ENCODE measurements at places on chromosomes 11 and 22.

DNA sequence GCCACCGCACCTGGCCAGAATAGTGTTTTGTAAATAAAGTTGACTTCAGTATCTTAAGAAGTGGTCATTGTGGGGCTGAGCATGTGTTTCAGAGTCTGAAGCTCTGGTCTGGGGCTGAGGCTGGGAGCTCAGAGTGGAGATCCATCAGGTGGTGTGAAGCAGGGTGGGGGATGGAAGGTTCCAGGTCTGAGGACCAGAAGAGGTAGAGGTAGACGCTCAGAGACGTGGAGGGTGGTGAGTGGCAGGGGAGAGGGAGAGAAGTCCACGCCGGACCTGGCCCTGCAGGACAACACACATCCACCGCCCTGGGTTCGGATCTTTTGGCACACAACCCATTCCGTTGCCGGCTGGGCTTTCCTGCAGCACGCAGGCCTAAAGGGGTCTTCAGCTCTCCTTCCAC is 40.7 kb downstream of the ARHGAP8 start:
- no peak overlapping the region for H3K4me3 ChIP-seq
- no peak for DNase-seq
- no peaks in the 10 kb centered on the region for H3K27me3 ChIP-seq
- H3K4me1 ChIP-seq, result no peaks in the 10 kb centered on the region

GRCh38 chr11:20707876-20708275 is 38.5 kb downstream of the NELL1 start:
- H3K27ac ChIP-seq, result no peak overlapping the region
- no peaks in the 10 kb centered on the region for H3K36me3 ChIP-seq
- DNase-seq, result no peak
- H3K4me3 ChIP-seq, result no peak overlapping the region

GRCh38 chr11:36142439-36142838 is 146.8 kb downstream of the COMMD9 start:
- H3K27me3 ChIP-seq, result peaks cover 7% of the 10 kb centered on the region
- no peak for DNase-seq
- H3K36me3 ChIP-seq, result no peaks in the 10 kb centered on the region
- H3K4me3 ChIP-seq, result no peak overlapping the region
- H3K4me1 ChIP-seq, result no peaks in the 10 kb centered on the region

DNA sequence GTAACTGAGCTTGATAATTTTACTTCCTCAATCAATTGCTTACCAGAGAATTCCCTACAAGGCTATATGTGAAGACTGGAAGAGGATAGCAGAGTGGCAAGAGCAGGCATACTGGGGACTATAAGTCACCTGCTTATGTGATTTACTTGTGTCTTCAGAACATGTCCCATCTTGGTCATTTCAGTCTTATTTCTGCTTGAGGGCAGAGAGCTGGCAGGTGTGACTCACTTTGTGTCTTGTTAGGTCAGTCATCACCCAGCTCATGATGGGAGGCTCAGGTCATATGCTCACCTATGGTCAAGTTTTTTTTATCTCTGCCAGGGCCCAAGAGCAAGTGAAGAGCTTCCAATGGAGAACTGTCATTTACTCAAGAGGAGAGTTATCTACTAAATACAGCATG is 6.2 kb downstream of the SRSF8 start:
- no peak for DNase-seq
- no peak overlapping the region for H3K27ac ChIP-seq
- no peak overlapping the region for H3K4me3 ChIP-seq
- peaks cover 16% of the 10 kb centered on the region for H3K4me1 ChIP-seq

DNA sequence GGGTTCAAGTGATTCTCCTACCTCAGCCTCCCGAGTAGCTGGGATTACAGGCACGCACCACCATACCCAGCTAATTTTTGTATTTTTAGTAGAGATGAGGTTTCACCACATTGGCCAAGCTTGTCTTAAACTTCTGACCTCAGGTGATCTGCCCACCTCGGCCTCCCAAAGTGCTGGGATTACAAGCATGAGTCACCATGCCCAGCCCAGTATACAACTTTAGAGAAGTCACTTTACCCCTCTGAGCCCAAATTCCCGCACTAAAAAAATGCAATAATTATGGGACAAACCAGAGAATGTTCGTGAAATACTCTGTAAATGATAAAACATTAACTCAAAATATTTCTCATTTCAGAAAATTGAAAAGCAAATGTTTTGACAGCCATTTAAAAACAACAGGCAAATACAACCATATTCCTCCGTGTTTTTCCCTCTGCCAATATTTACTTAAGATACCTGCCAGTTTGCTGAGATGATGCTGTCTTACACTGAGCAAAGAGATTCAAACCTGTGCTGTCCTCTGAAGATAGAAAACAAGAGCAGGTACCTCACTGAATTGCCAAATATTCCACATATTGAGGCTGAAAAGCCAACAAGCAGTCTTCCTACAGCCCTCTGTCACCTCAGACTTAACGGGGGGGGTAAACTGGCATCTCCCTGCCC is 9.6 kb downstream of the PLEKHA7 start:
- DNase-seq, result no peak
- H3K36me3 ChIP-seq, result no peaks in the 10 kb centered on the region
- H3K27ac ChIP-seq, result no peak overlapping the region
- no peak overlapping the region for H3K4me3 ChIP-seq

- H3K36me3 ChIP-seq, result no peaks in the 10 kb centered on the region
- no peak for DNase-seq
- no peak overlapping the region for H3K4me3 ChIP-seq
- H3K4me1 ChIP-seq, result peaks cover 29% of the 10 kb centered on the region
- no peaks in the 10 kb centered on the region for H3K27me3 ChIP-seq
Measured at GRCh38 chr11:16860617-16861016, 122.2 kb downstream of the C11orf58 start.

- no peaks in the 10 kb centered on the region for H3K4me1 ChIP-seq
- H3K27ac ChIP-seq, result no peak overlapping the region
- H3K4me3 ChIP-seq, result no peak overlapping the region
- H3K27me3 ChIP-seq, result no peaks in the 10 kb centered on the region
Measured at GRCh38 chr11:100908746-100909145, 220.9 kb downstream of the PGR start.

GRCh38 chr22:27576815-27577573 is 224.6 kb downstream of the MN1 start:
- peak; percentile 40 for DNase-seq
- no peak overlapping the region for H3K4me3 ChIP-seq
- peak overlapping the region; percentile 51 for H3K27ac ChIP-seq
- peaks cover 10% of the 10 kb centered on the region for H3K4me1 ChIP-seq

DNA sequence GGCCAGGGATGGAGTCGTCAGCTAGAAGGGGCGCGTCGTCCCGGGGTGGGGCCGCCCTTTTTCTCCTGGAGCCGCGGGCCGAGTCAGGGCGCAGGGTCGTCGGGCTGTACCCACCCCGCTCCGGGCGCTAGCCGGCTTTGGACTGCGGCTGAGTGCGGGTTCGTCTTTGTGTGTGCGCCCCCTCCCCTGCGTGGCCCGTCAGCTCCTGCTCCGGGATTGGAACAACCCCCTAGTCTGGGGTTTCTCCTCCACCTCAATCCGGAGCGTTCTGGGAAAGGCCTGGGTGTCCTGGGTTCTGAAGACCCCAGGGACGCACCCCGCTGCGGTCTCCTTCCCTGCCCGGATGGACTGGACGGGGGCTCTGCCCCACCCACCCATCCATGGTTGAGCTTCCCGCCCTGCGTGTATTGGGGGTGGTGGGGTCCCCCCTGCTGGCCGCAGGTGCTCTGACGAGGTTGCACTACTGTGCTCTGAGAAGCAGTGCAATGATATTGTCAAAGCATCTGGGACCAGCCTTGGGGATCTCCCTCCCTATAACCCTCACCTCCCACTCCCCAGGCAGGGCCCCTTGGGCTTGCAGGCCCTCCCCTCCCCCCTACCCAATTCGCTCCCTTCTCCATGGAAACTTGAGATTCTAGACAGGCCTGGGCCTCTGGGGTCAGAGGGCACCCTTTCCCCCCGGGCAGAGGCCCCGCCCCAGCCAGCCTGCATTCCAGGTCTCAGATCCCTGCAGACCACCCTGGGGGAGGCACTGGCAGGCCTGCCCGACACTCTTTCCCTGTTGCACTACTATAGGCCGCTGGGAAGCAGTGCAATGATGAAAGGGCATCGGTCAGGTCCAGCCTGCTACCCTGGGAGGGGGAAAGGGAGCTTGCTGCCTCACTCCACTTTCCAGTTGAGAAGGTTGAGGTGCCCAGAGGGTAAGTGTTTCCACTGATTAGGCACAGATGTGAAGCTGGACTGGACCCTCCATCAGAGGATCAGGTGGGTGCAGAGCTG is 10.7 kb downstream of the SDF2L1 start:
- peak overlapping the region; percentile 59 for H3K4me3 ChIP-seq
- no peaks in the 10 kb centered on the region for H3K36me3 ChIP-seq
- DNase-seq, result no peak
- no peak overlapping the region for H3K27ac ChIP-seq

DNA sequence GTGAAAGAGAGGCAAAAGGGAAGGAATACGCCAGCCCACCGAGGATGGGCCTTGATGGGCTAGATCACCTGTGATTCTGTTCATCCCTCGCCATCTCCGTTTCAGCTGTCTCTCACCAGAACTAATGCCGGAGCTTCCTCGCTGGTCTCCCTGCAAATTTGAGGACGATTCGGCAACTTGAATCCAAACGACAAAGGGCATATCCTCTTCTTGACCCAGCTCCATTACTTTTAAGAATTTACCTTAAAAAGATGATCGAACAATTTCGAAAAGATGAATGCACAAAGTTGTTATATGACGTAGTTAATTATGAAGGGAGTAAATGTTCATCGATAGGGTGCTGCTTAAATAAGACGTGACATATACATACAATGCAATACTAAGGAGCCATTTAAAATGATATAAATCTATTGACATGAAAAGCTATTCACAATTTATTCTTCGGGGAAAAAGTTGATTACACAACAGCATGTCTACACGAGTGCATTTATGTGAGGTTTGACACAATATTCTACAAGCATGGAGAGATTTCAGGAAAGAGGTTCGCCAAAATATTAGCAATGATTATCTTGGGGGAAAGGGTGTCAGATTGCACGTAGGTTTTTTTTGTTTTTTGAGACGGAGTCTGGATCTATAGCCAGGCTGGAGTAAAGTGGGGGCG is 937 bp upstream of the FAM168A start:
- peak overlapping the region; percentile 73 for H3K4me3 ChIP-seq
- H3K36me3 ChIP-seq, result no peaks in the 10 kb centered on the region

DNA sequence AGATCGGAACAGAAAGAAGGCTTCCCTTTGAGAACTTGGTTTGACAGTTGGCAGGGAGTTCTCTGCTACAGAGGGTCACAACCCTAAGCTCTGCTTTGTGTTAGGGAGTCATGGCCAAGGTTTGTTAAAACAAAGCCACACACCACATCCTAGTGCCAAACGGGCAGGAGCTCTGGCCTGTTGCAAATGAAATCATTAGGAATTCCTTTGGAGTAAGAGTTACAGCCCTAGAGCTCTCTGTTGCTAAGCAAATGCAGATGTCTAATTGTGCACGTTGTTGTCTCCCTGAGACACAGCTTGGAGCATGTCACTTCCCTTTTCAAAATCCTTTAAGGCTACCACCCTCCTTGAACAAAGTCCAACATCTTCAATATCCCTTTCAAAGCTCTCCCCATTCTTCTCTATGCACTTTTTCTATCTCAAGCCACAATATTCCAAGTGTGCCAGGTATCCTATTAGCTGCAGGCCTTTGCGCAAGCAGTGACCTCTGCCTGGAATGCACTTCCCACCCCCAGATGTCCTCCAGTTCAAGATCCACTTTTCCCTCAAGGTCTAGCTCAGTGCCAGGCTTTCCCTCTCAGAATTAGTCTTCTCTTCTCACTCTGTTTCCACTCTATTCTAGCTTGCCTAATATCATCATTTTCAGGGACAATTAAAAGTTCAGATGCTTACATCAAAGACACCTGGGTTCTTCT is 253.7 kb upstream of the POU2AF2 start:
- H3K4me1 ChIP-seq, result no peaks in the 10 kb centered on the region
- H3K27me3 ChIP-seq, result no peaks in the 10 kb centered on the region
- H3K36me3 ChIP-seq, result no peaks in the 10 kb centered on the region
- no peak for DNase-seq
- H3K27ac ChIP-seq, result no peak overlapping the region

DNA sequence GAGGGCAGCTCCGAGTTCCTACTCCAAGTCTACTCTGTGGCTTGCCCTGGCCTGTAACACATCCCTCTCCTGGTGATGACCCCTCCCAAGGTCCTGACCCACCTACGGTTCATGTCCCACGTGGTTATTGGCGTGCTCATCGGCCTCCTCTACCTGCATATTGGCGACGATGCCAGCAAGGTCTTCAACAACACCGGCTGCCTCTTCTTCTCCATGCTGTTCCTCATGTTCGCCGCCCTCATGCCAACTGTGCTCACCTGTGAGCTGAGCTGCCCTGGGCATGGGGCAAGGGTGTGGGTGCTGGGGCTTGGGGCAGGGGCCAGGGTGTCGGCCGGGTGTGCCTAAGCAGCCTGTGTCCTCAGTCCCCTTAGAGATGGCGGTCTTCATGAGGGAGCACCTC is 9.6 kb downstream of the ABCG4 start:
- no peak overlapping the region for H3K27ac ChIP-seq
- DNase-seq, result no peak
- no peaks in the 10 kb centered on the region for H3K36me3 ChIP-seq
- no peak overlapping the region for H3K4me3 ChIP-seq

GRCh38 chr11:73077454-73077853 is 64.7 kb downstream of the FCHSD2 start:
- no peak overlapping the region for H3K4me3 ChIP-seq
- no peak for DNase-seq
- peaks cover 18% of the 10 kb centered on the region for H3K4me1 ChIP-seq
- H3K27ac ChIP-seq, result no peak overlapping the region

- no peaks in the 10 kb centered on the region for H3K27me3 ChIP-seq
- H3K4me1 ChIP-seq, result peaks cover 73% of the 10 kb centered on the region
- peak; percentile 63 for DNase-seq
- no peaks in the 10 kb centered on the region for H3K36me3 ChIP-seq
Measured at GRCh38 chr11:2301631-2302305, at the start of the genes C11orf21 and TSPAN32. Gene C11orf21 (minus strand): TSS chr11:2301918. CDS start chr11:2301808, 110 bp downstream. Gene TSPAN32 (plus strand): TSS chr11:2302013. CDS start chr11:2302150, 137 bp downstream.

GRCh38 chr22:27405672-27406388 is 395.7 kb downstream of the MN1 start:
- no peak overlapping the region for H3K4me3 ChIP-seq
- H3K27ac ChIP-seq, result no peak overlapping the region
- H3K36me3 ChIP-seq, result no peaks in the 10 kb centered on the region
- DNase-seq, result peak; percentile 68

DNA sequence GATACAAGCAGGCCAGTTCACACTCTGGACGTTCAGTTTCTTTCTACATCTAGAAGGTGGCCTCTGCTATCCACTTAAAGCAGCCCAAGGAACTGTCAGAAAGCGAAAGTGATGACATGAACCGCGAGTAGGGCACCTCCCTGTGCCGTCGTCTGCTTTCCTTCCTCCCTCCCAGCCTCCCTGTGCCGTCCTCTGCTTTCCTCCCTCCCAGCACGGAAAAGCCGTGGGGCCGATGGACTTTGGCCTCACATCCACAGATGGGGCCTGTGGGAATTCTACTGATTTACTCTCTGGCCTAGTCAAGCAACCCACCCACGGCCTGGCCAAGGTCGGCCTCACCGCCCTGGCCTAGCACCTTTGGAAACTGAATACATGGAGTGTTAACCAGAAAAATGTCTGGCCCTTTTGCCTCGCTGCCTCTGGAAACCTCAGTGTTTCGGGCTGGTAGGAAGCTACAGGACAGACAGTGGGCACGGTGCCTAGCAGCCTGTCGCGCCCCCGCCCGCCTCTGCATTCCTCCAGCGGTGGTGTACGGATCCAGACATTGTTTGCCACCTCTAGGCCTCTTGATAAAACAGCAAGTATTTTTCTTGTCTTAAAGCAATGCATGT is 14.2 kb downstream of the PEX26 start:
- peak overlapping the region; percentile 88 for H3K27ac ChIP-seq
- H3K4me1 ChIP-seq, result peaks cover 9% of the 10 kb centered on the region
- H3K36me3 ChIP-seq, result peaks cover 3% of the 10 kb centered on the region
- peak overlapping the region; percentile 50 for H3K4me3 ChIP-seq
- no peaks in the 10 kb centered on the region for H3K27me3 ChIP-seq
